ENCODE measurements at places on chromosomes 6 and 20.

DNA sequence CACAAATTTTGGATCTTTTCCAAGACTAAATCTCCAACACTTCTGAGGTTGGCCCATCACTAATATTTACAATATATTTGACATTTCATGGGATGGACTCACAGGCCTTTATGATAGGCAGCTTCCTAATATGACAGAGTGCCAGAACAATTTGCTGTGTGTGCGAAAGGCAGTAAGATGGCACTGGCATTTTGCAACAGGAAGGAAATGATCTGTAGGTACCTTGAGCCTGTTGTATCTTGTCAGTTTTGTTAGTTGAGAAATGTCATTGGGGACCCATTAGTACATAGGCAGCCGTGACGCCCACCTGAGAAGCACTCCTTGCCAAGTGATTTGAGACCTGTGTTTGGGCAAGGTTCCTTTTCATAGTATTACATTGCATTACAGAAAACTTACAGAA lies 153.4 kb upstream of the HEY2 start:
- DNase-seq: no peak

GRCh38 chr6:24640166-24640565 lies 5.8 kb downstream of the KIAA0319 start:
- DNase-seq: no peak

GRCh38 chr6:15538766-15539495 lies 123.9 kb downstream of the DTNBP1 start:
- no peak for DNase-seq

DNA sequence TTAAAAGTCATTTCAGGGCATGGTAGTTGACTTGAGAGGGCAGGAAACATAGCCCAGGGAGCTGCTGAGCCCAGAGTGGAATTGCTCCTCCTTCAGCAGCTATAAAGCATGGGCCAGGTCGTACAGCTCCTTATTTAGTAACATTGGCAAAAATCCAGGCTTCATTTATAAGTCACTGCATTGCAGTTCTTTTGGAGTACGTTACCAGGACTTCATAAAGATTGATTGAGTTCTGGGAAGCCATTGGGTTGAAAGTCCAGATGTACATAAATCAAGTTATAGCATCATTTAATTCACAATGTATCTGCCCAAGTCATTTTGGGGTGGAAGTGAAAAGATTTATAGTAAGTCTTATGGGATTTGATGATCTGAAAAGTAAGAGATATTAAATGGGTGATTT lies 53.0 kb upstream of the ANKEF1 start:
- DNase-seq: no peak

DNA sequence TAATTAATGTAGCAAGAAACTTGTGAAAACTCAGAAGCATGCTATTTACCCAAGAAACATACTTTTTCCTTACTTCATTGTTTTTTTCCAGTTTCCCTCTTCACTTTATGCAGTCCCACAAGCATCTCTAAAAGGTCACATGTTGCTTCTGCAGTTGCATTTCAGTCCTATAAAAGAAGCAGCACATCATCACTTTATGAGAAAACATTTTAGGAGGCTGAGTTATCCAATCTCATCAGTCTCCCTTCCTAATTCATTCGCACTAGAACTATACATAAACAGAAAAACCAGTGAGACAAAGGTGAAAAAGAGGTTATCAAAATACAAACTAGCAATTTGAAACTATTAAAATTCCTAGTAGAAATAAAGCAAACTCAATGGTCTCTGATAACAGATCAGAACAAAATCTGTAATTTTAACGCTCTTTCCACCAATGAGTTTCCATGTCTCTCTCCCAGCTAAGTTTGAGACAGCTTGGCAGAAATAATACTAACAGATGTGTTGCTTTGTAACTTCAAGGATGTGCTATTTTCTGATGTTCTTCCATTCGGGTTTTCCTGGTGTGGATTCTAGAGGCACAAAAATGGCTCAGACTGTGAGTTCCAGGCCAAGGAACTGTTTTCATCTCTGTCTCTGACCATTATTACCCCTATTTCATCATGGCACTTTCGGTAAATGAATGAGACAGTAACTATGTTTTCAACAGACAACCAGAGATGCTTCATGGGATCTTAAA lies 48.4 kb downstream of the ZHX3 start:
- DNase-seq: no peak

DNA sequence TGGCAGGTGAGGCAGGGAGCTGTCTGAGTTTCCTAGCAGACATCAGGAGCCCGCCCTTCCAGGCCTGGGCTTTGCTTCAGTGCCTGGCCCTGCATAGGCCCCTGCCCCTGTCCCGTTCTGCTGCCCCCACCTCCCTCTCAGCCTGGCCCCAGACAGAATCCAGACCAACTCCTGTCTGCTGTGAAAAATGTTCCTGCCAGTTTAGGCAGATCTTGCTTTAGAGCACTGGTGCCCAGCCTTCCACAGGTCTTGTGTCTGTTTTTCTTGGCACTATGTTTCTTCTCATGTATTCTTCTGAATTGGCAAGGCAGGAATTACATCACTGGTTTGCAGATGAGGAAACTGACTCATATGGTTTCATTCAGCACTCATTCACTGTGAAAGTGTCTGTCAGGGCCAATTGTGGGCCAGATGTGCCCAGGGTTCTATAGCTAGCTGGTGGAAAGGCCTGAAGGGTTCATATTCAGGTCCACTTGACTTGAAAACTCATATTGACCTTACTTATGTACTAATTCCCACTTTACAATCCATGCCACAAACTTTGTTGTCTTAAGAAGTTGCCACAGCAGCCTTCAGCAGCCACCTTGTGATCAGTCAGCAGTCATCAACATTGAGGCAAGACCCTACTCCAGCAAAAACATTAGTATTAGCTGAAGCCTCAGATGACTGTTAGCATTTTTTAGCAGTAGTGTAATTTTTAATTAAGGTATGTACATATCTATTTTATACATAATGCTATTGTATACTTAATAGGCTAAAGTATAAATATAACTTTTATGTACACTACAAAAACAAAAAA lies 40.5 kb downstream of the HLA-F start:
- peak; percentile 91 for DNase-seq

- DNase-seq: peak; percentile 84
Measured at GRCh38 chr6:10146715-10147451, 268.0 kb downstream of the TFAP2A start.
